Dermis lymphatic vessel endothelial cell (primary cell): ENCODE measurements at places on chromosomes 7 and 10. TPM values are rescaled to one million over a fixed set of nuclear protein-coding genes. Genes with fewer than 3 reads are reported as not detected.

The DOCK4 gene
- total RNA-seq, result 65.9 and 71.8 TPM in 2 replicates

The MRC1 gene
- total RNA-seq, result 201 and 288 TPM in 2 replicates

The STARD3NL gene
- 98.0 and 120 TPM in 2 replicates for total RNA-seq

The COL17A1 gene
- total RNA-seq, result under 0.01 TPM in 2 replicates

The IFIT1B gene
- total RNA-seq, result not detected in 2 replicates

The UBTD1 gene
- total RNA-seq, result 31.5 and 47.9 TPM in 2 replicates

The CTAGE8 gene
- total RNA-seq, result not detected in 2 replicates

The FFAR4 gene
- total RNA-seq, result not detected in 2 replicates

The OR2A1 gene
- under 0.01 TPM in 1 of 2 replicates, not detected in the other for total RNA-seq

The NXPH1 gene
- not detected in 2 replicates for total RNA-seq
